ENCODE measurements at places on chromosomes 16 and 17.
A peak's percentile ranks its signal among the peaks of the same experiment; 100 is the strongest.

DNA sequence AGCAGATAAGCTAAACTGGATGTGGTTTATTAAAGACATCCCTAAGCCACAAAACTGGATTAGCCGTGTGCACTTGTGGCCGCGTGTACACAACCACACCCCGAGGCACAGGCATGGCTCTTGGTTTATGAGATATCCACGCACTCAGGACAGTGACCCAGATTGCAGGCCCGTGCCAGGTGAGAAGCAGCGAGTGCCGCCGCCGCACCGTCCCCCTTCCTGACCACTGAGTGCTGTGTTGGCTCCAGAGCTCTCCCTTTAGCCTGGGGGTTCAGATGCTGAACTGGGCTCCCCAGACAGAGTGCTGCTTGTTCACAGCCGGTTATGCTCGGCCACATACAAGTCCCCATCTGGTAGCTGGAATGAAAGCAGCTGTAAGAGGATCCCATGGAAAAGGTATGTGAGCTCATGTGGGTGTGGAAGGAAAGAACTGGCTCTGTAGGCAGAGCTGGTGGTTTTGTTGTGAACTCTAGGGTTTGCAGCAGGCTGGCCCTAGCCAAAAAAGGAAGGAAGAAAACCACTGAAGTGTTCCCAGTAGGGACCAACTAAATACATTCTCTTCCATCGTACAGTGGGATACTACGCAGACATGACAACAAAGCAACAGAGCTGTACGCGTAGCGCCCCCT lies 29.5 kb downstream of the KNOP1 start:
- no peak for DNase-seq

GRCh38 chr17:27862004-27862403 lies 31.2 kb downstream of the LYRM9 start:
- no peak for DNase-seq

GRCh38 chr16:30974348-30974747 lies 10.7 kb upstream of the HSD3B7 start:
- DNase-seq: no peak

GRCh38 chr16:89370081-89370511 lies 120.3 kb downstream of the ANKRD11 start:
- DNase-seq: no peak

- no peak for DNase-seq
Observed at GRCh38 chr17:50837286-50837979, 2.0 kb downstream of the WFIKKN2 start.

DNA sequence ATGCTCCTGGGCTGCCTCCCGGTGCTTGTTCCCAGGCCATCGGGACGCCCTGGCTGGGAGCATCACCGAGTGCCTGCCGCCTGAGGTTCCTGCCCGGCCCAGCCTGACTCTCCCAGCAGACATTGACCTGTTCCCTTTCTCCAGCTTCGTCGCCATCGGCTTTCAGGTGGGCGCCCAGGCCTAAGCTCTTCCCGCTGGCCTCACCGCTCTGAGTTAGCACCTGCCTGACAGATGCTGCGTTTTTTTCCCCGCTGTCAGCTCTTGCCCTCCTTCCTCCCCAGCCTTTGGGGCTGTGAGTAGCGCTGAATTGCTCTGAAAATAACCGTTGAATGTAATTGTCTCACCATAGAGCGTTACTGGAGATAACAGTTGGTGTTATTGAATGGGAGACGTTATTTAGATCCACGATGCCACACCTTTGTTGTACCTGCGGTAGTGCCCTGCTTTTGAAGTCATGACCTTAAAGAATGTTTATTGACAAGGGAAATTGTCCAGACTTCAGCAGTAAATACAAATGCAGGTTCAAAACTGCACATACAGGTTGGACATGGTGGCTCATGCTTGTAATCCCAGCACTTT lies 21.3 kb upstream of the SMIM5 start:
- DNase-seq: no peak

DNA sequence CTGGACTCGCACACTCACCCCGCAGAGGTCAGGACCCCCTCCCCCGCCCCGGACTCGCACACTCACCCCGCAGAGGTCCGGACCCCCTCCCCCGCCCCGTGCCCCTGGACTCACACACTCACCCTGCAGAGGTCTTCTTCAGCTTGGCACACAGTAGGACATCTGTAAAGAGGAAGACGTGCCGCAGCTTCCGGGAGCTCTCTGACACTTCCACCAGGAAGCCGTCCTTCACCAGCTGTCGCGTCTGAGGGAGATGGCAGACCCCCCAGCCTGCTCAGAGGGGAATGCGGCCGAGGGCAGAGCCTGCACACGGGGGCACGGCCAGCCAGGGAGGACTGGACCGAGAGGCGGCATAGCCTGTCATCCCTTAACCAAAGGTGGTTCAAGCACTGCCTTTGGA lies 72.9 kb downstream of the TIMM22 start:
- no peak for DNase-seq

GRCh38 chr17:28057731-28058246 lies 15.3 kb downstream of the NLK start:
- DNase-seq: no peak

DNA sequence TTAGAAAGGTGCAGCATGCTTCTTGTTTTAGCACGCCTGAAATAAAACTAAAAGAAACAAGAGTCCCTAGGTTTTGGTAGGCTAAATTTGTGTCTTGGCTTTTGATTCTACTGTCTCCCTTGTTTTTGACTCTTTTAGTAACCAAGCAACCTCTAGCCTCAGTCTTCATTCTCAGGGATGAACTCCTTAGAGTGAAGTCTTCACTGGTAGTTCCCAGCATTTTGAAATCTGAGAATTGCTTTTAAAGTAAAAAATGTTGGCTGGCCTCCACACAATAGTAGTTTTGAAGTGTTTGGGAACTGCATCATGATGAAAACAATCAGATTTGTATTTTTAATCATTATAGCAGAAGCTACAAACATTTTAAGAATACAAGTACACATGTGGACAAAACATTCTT lies 6.1 kb upstream of the CDR2 start:
- no peak for DNase-seq

GRCh38 chr17:63762161-63763078 lies 11.0 kb downstream of the CCDC47 start:
- DNase-seq: no peak

GRCh38 chr16:13448346-13448745 lies 471.6 kb upstream of the ERCC4 start:
- no peak for DNase-seq

- DNase-seq: no peak
Observed at GRCh38 chr17:16037636-16038035, 38.0 kb downstream of the TTC19 start.

- no peak for DNase-seq
Observed at GRCh38 chr16:86532526-86532815, 22.1 kb downstream of the FOXF1 start.

- no peak for DNase-seq
Observed at GRCh38 chr17:4856937-4857314, 23.8 kb downstream of the MINK1 start.

DNA sequence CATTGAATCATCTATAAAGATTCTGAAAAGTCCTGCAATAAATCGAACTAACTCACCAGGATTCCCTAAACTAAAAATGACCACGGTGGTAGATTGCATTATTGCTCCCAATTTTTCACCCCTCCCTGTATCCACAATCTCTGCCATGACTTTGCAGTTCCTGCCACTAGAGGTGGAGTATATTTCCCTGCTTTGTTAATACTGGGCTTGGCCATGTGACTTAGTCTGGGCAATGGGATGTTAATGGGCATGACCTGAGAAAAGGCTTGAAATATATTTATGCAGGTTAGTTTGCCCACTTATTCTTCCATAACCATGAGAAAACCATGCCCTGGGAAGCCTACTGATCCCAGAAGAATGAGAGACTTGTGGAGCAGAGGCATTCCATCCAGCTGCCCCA lies 59.1 kb downstream of the NOG start:
- no peak for DNase-seq

GRCh38 chr17:76235883-76236282 lies 4.4 kb downstream of the RNF157 start:
- DNase-seq: no peak

DNA sequence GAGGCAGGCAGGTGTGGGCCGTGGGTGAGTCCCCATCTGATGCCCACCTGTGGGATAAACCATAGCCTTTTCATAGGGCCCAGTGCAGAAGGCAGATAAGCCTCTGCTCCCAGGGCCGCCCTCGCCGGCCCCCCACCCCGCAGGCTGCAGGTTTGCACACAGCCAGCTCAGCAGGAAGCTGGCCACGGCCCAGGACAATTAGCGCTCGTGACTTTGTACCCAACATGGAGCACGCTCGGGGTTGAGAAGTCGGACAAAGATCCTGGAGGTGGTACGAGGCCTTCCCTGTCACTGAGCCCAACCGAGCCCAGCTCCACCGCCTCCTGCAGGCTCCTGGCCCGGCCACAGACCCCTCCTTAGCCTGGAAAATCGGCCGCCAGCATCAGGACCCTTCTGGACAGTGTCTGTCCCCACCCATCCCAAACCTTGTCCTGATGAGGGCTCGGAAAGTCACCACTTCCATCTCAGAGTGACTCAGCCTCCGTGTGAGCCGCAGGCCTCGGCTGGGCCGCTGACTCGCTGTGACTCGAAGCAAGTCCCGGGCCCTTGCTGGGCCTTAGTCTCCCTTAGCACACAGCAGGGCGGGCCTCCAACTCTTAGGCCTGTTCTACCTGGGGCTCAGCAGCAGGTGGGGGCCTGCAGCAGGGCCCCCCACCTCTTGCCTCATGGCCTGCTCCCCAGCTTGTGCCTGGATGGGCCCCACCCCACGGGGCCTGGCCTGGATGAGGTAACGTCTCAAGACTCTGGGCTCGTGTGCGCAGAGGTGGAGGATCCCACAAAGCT lies 22.7 kb downstream of the FAM83G start:
- DNase-seq: no peak

DNA sequence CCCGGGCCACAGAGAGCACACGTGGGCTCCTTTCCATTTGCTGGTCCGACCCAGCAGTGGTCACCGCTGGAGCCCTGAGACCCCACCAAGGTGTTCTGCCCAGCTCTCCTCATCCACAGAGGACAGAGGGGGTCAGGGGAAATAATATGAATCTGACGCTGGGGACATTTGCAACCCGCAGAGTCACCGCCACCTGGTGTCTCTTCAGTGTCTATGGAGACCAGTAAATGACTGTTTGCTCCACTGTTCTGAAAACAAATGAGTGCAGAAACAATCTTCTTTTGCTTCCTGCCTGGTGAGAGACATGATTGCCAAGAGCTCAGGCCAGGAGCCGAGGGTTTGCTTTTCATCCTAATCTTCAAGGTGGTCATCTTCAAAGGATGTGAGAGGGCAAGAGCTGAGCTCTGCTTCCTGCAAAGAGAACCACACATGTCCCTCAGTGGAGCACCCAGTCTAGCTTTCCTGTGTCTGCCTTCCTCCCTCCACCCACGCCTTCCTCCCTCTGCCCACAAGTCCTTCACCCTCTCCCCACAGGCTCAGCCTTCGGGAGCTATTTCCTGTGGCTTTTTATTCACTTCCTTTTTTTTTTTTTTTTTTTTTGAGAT lies 14.7 kb upstream of the KLHDC4 start:
- DNase-seq: no peak

DNA sequence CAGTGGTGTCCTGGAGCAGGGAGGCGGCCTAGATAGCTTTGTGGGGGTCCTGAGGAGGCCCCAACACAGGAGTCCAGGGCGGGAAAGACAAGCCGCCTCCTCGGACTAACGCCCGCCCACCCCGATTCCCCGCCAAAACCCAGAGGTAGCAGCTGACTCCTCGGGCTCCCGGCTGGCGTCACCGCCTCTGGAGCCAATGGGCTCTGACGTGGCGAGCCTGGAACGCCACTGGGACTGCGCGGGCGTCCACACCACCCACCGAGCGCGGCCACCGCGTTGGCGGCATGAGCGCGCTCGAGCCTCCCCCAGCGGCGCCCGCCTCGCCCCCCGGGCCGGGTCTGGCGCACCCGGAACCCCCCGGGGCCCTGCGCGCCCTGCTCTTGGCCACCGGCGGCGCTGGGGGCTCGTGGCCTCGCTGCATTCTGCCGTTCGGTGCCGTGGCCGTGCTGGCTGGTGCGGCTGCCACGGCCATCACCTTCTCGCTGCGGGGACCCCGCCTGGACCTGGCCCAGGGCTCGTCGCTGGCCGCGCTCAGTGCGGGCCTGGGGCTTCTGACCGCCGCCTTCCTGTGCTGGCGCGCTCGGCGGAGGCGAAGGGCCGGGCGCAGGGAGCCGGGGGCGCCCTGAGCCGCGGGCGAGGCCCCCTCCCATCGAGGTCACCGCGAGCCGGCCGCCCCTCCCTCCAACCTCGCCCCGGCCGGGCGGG lies 3.4 kb upstream of the NTN3 start:
- peak; percentile 88 for DNase-seq

DNA sequence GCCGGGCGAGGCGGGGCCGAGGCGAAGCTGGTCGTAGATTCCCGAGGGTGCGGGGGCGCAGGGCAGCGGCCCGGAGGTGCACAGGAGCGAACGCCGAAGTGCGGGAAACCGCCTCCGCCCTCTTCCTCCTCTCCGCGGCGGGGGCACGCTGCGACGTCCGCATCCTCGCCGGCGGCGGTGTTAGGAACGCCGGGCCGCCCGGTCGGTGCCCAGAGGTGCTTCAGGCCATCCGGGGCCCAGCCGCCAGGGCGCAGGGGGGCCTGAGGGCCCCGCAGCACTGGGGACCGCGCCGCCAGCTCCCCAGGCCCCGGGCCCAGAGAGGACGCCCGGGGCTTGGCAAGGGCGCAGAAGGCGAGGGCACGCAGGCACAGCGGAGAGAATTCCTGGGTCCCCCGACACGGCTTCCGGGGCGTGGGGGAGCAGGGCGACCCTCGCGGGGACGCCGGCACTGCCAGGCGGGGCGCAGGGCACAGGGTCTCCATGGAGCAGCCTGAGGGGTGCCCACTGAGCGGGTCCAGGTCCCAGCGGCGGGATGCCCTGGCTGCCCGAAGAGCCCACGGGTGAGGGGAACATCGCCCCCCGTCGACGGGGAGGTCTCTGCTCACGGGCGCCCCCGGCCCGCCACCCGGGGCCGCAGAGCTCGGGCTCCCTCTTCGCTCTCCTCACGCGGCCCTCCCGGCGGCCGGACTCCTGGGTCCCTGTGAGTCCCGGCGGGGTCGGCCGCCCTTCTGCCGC lies 576 bp downstream of the EPOP start:
- DNase-seq: no peak

GRCh38 chr17:3693141-3693540 lies 2.8 kb downstream of the P2RX5 start:
- DNase-seq: no peak

DNA sequence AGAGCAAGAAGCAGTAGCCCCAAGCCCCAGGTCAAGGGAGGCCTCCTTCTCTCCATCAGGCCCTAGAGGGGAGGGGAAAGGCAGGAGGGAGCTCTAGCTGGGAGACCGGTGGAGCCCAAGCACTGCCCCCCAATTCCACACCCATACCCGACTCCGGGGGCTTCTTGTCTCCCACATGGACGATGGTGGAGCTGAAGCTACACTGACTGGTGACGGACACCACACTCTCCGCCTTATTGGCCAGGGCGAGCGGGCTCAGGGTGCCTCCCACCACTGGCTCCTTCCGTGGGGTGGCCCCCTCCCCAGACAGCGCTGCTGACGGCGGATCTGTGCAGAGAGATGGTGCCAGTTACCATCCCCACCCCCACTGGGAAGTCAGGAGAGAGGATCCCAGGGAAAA lies 6.4 kb downstream of the PER1 start:
- no peak for DNase-seq

All from iPS-NIHi11 (cell line).